ENCODE measurements at places on chromosomes 1 and 21.

DNA sequence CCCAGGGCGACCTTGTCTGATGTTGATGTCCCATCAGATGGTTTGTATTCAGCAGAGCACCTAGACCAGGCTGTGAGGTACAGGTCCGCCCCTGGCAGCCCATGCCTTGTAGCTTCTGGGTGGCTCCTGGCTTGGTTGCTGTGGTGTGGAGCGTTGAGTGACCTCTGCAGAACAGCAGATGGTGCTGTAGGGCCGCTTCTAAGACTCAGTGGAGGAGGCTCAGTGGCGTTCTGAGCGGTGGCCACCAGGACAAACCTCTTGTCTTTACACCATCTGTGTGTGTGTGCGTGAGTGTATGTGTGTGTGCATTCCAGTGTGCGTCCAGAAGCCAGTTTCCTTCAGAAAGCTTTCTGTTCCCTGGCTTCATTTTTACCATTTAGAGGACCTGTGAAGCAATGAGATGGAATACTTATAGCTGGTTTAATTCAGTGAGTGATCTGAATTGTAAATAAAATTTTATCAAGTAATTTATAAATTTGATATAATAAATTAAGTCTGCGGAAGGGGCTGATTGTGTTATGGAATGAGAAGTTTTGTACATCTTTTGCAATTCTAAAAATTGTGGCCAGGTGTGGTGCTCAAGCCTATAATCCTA is 66.1 kb downstream of the ADARB1 start:
- peak; percentile 86 for DNase-seq

GRCh38 chr1:205339717-205340116 is 17.0 kb downstream of the KLHDC8A start:
- DNase-seq = no peak

DNA sequence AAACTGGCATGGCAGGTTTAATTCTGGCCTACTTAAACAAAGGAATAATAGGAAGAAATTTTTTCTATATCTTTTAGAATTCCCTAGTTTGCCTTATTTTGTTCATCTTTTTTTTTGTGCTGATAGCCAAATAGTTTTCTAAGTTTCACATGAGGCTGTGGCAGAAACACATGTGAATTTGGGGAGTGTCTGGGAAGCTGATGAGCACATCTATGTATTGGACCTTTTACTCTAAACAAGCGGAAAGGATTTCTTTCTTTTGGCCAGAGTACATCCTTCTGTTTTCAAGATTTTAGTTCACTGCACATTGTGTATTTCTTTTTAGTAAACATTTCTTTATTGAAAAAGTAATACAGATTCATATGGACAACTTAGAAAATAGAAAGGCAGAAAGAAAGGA is 5.6 kb downstream of the EEIG2 start:
- DNase-seq = no peak

DNA sequence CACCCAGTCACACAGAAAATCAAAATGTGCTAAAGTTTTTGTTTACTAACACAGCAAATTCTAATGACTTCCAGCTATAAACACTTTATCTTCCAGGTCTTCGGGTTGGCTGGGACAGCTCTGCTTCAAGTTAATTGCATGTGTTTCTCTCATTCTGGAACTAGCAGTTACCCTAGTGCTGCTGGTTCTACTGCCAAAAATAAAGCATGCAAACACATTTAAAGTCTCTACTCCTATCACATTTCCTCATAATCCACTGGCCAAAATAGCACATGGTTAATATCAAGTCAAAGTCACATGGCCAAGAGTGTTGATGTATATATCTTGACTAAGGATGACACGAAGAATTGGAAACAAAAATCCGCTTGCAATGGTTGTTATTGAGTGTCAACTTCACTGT is 973.1 kb upstream of the ADGRL2 start:
- no peak for DNase-seq

GRCh38 chr1:26019641-26020315 is 1.8 kb upstream of the EXTL1 start:
- no peak for DNase-seq

DNA sequence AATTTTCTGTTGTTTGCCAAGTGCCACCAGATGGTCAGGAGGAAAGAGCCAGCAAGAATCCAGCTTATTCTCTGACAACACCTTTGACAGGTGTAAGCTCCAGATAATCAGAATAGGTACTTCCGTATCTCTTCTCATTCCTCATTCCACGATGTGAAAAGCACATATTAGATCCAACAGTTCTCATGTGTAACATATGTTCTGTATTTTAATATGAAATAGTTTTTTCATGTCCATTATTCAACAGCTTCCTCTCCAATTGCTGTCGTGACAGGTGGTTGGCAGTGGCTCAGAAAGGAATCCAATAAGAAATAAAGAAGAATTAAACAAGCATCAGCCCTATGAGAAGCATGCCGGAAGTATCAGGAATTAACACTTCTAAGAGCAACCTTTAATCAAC is 1624.7 kb downstream of the MRPL39 start:
- DNase-seq = no peak

GRCh38 chr1:15684042-15684461 is at the start of gene PLEKHM2:
Gene PLEKHM2, plus strand, starts transcription at chr1:15684320. Its CDS starts 239 bp downstream, at chr1:15684559.
- peak; percentile 44 for DNase-seq

DNA sequence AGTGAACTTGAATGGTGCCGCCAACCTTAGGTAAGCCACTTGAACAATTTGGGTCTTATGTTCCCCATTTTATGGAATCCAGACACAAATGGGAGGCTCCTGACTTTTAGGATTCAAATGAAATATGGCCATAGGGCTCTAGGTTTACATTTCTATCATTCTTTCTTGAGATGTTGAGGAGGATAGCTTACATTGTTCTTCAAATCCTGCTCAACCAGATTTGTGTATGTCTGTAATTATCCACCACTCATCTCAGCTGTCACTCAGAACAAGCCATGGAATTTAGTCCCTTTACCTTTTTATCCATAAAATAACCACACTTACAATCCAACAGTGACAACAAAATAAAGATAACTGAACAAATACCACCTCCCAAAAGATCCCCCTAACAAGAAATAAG is 682.9 kb upstream of the PTBP2 start:
- DNase-seq = no peak

DNA sequence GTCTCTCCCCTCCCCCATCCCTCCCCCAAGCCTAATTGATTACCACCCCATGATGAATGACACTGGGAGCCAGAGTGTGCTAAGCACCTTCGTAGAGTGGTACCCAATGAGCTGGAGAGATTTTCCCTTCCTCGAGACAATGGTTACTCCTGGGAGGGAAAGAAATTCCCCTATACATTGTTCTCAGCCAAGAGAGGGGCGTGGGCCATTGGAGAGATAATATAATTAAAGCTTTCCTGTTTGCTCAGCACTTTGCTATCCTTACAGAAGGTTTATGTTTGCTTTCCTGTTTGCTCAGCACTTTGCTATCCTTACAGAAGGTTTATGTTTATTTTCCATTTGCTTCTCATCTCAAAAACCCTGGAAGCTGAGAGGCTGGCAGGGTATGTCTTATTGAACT is 126.1 kb upstream of the KLHDC7A start:
- no peak for DNase-seq

GRCh38 chr1:23865543-23865930 is 2.6 kb downstream of the FUCA1 start:
- peak; percentile 71 for DNase-seq

DNA sequence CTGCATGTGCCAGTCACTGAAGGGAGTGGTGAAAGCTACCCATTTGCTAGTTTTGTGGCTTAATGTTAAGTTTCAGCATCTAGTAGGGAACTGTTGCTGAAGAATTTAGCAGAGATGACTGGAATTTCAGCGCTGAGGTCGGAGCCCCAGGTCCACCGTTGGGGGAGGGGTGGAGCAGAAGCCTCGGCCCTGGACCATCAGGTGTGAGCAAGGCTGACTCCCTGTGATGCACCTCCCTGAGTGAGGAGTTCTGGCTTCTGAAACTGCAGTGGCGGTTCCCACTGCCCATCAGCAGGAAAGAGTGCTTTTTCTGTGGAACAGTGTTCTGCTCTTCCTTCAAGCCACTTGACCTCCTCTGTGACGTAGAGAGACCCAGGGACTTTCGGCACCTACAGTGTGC is 1.3 kb downstream of the NOS1AP start:
- DNase-seq = no peak

GRCh38 chr1:114075546-114076242 is 78.0 kb downstream of the SYT6 start:
- DNase-seq = no peak

DNA sequence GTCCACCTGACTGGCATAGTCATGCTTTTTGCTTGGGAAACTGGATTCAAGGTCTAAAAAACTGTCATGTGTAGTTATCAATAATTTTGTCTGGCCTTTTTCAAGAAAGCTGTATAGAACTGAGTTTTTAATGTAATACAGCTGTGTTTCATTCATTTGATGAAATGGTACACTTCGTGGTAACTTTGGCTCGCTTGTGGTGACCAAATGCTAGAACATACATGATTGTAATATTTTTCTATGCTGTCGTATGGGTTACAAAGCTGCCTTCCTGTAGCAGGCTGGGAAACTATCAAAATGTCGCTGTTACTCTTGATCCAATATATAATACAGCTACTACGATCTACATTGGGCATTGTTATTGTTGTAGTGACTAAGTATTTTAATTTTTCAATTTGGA is 2.1 kb downstream of the LRRC42 start:
- DNase-seq = no peak

- DNase-seq = no peak
Observed at GRCh38 chr1:206521127-206521526, 13.8 kb downstream of the RASSF5 start.

GRCh38 chr1:163399976-163400601 is 78.3 kb downstream of the NUF2 start:
- DNase-seq = no peak

GRCh38 chr1:86067626-86068025 is 88.9 kb downstream of the COL24A1 start:
- no peak for DNase-seq

DNA sequence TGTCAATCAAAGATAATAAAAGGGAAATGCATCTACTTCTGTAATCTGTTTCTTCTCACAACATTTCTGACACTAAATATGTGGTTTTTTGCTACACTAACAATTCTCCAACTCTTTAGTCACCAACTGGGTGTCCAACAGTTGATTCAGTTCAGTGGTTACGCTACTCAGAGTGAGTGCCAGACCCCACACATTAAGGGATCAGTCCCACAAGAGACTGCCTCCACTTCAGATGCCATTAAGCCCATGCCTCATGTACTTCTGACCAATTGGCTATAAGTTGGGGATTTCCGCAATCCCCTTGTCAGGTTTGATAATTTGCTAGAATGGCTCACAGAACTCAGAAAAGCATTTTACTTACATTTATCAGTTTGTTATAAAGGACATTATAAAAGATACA is 28.4 kb downstream of the RNF2 start:
- no peak for DNase-seq

- DNase-seq = no peak
Observed at GRCh38 chr1:107867422-107867821, 97.6 kb downstream of the VAV3 start.

- DNase-seq = no peak
Observed at GRCh38 chr21:14071902-14072734, 138.6 kb downstream of the LIPI start.

GRCh38 chr1:20724364-20725188 is 6.8 kb upstream of the KIF17 start:
- DNase-seq = no peak

- DNase-seq = no peak
Observed at GRCh38 chr1:13224480-13225060, 1.4 kb downstream of the PRAMEF18 start.

DNA sequence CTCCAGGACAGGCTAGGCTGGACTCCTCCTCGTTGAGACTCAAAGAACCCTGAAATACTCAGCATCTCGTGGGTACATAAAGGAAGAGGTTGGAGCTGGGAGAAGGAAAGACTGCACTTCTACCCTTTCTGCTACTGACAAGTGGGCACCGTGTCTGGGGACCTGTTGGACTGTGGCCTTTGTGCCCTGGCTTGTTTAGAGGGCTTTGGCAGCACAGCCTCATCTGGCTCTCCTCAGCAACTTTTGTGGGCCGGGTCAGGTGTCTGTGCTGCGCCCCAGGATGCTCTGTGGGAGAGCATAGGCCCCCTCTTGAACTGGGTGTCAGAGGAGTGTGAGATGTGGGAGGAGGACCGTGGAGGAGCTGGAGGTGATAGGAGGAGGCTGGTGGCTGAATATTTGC is 142.4 kb downstream of the FCRL5 start:
- DNase-seq = no peak

- DNase-seq = no peak
Observed at GRCh38 chr1:160204526-160205241, 500 bp upstream of the PEA15 start.

DNA sequence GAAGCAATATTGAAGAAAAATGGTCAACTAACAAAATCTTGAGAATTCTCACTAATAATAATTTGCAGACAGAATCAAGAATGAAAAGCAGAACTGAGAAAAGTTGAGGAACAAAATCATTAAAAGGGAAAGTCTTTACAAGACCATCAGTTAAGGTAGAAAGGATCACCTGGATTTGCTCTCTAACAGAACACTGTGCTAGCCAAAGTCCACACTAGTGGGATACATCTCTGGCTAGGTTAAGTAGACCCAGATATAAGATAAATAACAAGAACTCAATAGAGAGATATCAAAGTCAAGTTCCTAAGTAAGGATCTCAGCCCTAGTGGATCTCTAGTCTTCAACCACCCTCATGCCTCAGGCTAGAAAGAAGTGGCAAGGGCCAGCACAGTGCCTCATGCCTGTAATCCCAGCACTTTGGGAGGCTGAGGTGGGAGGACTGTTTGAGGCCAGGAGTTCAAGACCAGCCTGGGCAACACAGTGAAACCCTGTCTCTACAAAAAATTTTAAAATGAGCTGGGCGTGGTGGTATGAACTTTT is 19.6 kb downstream of the IPP start:
- DNase-seq = no peak

- DNase-seq = no peak
Observed at GRCh38 chr1:152436593-152437496, 22.8 kb upstream of the CRNN start.

DNA sequence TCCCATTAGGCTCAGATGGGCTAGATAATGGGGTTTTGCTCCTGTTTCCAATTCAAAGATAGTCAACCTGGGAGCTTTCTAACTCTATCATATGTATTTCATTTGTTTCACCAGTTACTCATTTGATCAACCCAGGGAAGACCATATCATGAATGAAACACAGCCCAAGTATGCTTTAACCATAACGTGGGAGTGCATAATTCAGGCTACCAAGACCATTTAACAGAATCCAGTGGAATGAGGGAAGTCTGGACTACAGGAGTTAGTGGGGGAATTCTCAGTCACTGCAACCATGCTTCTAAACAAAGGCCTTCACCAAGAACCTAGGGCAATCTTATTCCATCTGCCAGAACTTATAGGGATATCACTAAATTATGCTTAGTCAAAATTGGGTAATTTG is 15.0 kb upstream of the SLC16A1 start:
- DNase-seq = no peak

DNA sequence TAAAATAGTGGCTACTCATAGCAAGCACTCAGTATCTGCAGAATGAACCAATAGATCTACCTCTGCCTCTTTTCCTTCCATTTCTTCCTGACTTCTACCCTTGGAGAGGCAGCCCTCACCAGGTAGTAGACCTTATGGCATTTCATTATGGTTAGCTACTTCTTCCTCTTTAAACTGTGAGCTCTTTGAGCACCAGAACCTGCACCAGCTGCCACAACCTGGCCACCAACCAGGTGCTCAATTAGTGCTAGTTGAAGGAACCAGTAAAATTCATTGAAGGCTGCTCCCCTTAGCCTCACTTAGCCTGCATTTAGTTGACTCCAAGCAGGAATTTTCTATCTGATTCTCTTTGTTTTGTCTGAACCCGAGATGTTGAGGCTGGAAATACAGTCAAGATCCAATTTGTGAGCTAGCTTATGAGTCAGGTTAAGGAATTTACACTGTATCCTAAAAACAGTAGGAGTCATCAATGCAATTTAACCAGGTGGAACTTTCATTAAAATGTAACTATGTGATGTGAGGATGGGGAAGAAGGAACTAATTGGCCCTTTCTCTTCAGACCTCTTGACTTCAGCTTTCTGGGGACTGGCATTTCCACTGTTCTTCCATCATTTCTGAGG is 81.5 kb upstream of the UBE2U start:
- DNase-seq = no peak

All from HTR-8/SVneo (cell line).